ENCODE measurements at places on chromosomes 3 and 15.
A peak's percentile ranks its signal among the peaks of the same experiment; 100 is the strongest.

- no peak for DNase-seq
These were observed 162.5 kb downstream of the DPH6 start for GRCh38 chr15:35383506-35383905.

DNA sequence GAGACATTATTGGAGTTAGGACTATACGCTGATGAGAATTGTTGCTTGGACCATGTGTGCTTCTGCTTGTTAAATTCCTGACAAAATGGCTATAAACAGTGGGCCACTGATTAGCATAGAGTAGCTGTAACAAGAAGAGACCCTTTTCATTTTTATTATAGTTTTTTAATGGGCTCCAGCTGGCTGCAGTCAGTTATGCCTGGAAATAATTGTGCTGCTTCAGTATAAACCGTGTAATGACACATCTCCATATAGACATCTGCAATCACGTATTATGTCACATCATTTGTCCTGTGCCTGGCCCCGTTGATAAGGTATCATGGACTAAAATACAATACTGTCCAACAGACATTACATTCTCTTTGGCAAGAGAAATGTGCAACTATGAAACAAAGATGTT is 50.9 kb downstream of the ARPP21 start:
- no peak for DNase-seq

DNA sequence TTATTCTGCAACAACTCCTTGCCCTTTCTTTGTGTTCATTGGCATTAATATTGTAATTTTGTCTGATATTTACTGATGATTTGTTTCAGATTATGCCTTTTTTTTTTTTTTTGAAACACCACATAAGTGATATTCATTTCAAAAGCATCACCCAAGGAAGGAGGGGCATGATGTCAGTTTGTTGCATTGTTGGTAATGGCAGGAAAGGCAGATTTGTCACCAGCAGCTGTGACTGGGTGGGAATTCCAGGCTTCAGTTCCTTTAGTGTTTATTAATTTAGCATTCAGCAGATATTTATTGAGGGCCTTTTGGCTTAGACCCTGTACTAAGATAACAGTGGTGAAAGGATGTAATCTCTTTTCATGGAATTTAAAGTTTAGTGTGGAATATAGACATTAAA is 19.5 kb downstream of the SENP2 start:
- DNase-seq, result no peak

DNA sequence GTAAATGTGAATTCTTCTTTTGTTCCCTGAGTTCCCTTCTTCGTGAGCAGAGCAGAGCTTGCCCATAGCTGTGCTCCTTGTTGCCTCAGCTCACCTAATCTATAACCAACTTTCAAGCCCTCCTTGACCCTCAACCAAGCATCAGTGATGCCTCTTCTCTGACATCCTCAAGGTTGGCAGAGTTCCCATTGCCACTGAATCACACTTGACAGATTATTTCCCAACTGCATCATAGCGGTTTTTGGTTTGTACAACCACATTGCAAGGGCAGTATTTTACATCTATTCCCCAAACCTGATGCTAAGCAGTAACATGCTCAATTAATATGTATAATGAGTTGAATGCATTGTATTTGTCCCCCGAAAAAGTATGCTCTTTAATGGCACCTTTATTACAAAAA is 133.0 kb upstream of the SNTN start:
- peak; percentile 9 for DNase-seq

GRCh38 chr15:101148166-101148880 is 103.5 kb downstream of the CHSY1 start:
- DNase-seq, result no peak

All from NCI-H226 (cell line).